ENCODE measurements at places on chromosomes 6 and 20.

DNA sequence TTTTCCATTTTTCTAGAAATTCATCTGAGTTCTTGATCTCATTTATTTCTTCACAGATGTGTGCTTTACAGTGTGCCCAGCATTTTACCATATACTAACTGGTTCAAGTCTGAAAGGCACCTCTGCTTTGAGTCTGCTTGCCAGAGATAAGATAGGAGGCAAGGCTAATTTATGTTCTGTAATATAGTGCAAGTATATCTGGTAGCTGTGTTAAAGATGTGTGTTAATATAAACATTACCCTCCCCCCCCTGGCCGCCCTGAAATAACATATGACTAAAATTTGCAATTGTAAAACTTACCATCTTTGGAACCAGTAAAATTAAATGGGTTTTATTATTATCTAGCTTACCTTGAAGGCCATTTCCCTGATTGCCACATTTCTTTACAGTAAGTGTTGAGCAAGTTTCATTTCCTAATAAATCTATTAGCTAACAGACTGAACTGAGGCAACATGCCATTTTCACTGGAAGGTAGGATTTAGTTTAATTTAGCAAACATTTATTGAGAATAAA, 2.7 kb downstream of the FBXO9 start:
- DNase-seq: no peak

DNA sequence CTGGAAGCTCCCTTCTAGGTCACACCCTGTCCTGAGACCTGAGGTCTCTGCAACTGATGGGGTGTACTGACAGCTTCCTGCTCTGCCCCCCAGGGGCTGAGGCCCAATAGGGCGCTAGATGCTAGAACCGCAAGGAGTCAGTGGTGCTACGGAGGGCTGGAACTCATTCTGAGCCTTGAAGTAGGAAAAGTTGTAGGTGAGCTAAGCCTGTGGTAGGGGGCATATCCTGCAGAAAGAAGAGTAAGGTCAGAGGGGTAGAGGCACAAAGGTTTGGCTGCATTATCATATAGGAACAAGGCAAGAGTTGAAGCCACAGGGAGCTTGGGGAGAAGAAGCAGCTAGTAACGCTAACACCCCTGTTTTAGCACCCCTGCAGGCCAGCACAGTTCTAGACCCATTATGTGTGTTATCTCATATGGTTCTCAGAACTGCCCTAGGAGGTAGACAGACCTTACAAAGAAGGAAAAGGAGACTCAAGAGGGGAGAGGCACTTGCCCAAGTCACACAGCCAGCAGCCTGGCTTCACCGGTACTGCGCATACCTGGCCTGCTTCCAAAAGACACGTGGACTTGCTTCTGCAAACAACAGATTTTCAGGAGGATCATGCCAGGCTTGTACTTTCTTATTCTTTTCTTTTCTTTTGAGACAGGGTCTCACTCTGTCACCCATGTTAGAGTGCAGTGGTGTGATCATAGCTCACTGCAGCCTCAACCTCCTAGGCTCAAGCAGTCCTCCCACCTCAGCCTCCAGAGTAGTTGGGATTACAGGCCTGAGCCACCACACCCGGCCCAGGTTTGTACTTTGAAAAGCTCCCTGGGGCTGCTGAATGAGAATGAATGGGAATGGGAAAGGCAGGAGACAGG, 156.1 kb downstream of the MRPL14 start:
- peak; percentile 71 for DNase-seq

DNA sequence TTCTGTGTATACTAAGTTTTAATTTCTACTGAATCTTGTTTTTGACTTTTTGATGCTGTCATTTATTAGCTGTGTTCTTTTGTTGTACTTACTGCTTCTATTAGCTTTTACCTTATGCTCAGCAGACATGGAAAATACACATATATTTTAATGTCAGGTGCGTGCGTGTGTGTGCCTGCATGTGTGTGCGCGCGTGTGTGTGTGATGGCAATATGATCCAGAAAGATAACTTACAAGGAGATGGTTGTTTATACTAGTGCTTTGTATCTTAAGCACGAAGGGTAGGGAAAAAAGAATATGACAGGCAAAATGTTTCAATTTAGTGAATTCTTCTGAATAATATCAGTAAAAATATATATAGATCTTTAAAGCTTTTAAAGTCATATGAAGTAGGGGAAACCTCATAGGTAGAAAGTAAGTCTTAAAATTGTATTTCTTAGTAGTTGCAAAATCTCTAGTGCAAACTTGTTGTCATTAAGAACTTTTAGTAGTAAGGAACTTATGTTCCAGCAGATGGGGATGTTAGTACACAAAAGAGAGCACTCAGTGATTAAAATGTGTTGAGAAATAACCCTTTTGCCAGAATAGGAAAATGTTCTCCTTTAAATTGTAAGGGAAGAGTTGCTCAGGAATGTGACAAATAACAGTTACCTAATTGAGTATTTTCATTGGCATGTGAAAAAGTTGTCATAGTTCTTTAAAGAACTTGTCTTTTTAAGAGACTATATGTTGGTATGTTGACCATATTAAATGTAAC, 13.2 kb downstream of the QKI start:
- peak; percentile 73 for DNase-seq

DNA sequence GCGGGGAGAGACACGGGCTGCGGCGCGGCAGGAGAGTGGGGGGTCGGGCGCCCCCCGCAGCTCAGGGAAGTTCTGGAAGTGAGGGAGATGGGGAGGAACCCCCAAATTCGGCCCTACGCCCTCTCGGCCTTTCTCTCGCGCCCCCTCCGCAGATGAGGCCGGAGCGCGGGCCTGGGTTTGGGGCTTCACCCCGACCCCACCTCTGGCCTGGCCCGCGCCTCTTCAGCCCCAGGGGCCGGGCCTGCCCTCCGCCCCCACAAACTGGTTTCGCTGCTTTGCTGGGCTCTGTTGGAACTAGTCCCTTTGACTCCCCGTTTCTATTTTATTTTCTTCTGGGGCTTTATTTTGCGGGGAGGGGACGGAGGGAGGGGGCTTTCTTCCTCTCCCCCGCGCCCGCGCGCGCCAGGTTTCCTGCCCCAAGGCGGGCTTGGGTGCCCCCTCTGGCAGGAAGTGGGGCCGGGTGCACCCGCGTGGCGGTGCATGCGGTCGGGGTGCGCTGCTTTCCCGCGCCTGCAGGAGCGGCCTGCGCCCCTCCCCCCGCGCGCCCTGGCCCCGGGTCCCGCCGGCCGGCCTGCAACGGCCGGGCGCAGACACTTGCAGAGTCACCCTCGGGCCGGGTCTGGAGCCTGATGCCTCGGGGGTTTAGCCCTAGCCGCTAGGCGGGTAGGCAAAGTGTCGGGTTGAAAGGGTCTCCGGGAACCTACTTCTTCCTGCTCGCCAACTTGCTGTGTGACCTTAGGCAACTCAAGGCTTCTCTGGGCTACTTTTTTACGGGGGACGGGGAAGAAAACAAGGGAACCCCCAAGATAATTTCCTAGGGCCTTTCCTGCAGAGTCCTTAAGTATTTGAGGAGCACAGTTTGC, 1.3 kb downstream of the HMGA1 start:
- no peak for DNase-seq

DNA sequence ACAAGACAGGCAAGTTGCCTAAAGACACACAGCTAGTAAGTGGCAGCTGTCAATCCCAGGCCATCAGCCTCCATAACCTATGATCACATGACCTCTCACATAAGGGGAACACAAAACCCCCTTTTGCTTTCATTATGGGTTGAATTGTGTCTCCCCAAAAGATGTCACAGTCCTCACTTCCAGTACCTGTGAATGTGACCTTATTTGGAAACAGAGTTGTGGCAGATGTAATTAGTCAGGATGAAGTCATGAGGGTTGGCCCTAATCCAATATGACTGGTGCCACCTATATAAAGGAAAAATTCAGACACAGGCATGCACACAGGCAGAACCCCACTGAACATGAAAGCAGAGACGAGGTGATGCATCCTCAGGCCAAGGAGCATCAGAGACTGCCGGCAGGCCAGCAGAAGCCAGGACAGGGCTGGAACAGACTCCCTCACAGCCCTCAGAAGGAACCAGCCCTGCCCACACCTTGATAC, 33.6 kb downstream of the GFOD1 start:
- DNase-seq: peak; percentile 99

- DNase-seq: no peak
Measured at GRCh38 chr6:154806804-154807203, 73.6 kb downstream of the SCAF8 start.

DNA sequence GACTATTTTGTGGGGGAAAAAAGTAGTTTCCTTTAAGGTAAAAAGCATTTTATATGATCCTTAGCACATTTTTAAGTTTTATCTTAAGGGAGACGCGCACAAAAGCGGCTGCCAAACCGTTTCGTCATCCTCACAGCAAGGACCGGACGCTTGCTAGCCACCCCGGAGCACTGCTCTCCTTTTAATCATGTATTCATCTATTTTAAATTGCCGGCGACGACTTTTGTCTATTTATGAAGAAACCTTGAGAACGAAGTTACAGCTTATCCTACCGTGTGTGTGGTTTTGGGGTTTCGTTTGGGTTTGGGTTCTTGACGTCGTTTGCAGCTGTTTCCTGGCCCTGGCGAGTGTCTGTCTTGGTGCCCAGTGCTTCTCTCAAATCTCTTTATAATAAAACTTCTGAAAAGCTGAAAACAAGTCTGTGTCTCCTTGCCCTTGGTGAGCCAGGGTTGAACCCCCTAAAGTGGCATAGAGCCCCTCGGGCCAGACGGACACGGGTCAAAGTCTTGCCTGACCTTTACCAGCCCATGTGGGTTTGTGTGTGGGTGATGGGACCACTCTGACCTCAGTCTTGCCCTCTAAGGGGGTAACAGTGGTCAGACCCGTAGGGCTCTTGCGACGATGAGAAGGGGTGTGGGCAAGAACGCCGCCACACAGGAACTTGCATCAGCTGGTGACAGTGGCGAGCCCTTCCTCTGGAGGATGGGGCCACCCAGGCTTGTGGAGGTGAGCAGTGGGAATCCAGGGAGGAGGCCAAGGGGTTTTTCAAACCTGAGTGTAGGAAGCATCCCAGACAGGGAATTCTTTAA, 117.6 kb downstream of the JPH2 start:
- DNase-seq: no peak

DNA sequence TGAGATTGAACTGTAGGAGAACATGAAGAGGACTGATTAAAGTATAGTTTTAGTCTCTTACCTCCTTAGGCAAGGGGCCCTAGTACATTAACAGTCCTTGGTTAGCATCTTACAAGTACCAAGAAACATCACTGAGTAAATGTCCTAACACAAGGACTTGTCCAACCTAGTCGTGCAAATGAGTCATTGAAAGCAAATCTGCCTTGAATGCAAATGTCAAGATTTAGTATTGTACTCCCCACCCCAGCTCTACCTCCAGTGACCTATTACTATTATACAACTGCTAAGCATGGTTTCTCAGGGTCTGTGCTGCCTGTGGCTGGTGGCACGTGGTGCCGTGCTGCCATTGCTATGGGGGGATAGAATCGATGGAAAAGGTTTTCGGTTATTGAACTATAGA, 138.4 kb downstream of the PLCB4 start:
- DNase-seq: peak; percentile 38

DNA sequence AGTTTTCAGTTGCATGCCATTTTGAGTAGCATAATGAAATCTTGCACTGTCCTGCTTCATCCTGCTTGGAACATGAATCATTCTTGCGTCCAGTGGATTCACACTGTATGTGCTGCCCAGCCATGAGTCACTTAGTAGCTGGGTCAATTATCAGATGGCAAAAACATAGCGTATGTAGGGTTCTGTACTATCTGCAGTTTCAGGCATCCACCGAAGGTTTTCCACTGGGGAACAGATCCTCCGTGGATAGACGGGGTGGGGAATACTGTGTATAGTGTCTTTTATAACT, 61.4 kb downstream of the IL22RA2 start:
- peak; percentile 75 for DNase-seq

DNA sequence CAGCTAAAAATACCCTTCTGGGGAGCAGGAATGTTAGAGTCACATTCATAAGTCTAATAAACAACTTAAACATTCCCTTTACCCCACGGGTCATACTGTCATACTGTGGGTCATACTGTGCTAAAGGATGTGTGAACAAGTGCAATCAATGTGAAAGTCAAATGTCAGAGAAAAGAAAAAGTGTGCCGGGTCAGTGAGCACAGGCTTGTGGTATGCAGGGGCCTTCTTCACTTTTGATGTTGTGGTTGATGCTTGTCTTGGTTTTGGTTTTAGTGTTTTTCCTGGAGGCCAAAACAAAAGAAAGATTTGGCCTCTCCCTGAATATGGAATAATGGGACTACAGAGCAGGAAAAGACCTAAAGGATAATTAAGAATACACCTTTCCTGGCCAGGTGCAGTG, 267.9 kb upstream of the PLN start:
- DNase-seq: no peak

DNA sequence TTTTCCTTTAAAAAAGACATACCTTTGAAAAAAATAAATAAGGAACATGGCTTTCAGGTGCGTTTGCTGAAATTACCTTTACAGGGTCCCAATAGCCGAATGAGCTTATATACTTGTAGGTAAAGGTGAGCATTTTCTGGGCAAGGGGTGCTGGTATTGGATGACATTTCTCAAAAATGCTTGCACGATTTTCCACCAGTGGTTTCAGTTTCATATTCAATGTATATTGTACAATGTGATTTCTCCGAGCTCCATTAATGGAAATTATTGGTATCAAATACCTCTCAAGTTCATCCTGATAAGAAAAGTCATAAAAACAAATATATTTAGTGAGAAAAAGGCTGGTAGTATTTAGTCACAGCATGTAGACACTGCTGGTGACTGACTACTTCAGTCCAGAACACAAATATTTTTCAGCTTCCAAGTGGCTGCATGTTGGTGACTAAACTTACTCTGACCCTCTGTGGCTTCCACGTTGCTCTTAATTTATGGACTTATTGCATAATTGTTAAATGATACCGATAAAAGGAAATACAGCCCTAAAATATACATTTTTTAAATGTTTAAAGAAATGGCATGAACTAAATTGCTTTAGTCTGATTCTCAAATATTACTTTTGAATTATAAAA, 32.9 kb upstream of the ZBTB24 start:
- peak; percentile 37 for DNase-seq

GRCh38 chr6:1315560-1316386, 3.9 kb downstream of the FOXQ1 start:
- DNase-seq: no peak

DNA sequence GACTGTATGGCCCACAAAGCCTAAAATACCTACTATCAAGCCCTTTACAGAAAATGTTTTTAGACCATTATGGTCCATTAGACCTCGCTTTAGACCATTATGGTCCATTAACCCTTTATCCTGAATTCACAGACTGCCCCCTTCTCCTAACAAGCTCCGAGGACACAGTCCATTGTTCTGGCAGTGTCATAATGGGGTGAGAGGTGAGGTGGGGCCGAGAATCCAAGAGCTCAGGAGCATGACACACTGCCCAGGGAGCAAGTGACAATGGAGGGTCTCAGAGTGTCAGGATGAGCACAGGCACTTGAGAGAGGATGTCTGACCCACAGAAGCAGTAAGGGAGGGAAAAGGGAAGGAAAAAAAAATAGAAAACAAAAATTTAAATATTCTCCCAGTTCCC, 212.4 kb upstream of the NT5E start:
- no peak for DNase-seq

DNA sequence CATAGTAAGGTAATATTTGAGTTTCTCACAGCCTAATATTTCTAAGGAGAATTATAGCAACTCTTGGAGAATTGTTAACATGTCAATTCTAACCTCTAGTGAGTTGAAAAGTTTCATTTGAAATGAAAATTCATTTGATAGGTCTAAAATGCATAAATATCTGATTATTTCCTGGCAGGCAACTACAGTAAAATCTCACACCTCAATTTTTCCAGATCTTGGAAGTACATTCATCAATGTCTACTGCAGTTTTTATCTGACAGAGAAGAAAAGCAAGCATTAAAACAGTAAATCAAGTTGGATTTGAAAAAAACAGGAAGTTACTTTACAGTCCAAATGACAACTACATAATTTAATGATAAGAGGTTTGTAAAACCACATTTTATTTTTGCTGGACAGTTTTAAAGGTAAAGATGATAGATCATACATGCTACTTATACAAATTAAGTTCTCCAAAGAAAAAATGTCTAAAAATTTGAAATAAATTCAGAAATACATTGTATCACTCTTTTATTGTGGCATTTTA, 631.3 kb downstream of the EYS start:
- no peak for DNase-seq
